Omental fat pad (tissue), 4 donors: ENCODE measurements at places on chromosomes 4 and X.

DNA sequence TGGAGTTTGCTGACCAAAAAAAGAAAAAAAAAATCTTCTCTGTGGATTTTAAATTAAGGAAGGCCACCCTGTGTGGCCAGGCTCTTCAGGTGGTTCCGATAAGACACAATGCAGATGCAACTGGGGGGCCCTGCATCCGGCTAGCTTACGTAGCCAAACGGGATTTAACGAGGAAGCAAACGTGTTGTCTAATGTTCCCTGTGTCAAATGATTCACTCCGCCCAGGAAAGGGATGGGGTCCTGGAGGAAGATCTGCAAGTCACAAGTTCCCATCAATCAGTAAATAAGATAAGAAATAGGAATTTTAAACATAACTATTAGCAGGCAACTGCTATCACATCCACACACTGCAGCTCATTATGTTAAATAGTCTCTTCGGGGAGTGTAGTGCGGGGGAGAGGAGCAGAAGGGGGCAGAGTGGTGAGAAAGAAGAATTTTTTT is 216.4 kb upstream of the GYPA start:
- DNase-seq, result no peak

GRCh38 chr4:122898370-122899150 is 23.8 kb downstream of the NUDT6 start:
- no peak for DNase-seq

DNA sequence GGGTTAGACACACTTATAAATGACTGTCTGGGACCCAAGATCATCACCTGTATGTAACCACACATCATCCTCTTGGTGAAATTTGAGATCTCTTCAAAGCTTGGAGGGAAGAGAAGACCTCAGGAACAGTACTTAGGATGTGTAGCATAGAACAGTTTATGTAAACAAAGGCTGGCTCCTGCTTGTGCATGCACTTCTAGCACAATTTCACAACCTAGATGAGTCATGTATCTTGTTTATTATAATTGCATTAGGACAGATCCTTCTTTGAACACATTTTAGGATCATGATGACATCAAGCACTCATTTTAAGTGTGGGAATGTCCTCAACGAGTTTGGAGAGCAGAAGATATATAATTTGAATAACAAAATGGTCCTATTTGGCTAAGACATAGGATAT is 26.3 kb upstream of the ZMAT1 start:
- no peak for DNase-seq

DNA sequence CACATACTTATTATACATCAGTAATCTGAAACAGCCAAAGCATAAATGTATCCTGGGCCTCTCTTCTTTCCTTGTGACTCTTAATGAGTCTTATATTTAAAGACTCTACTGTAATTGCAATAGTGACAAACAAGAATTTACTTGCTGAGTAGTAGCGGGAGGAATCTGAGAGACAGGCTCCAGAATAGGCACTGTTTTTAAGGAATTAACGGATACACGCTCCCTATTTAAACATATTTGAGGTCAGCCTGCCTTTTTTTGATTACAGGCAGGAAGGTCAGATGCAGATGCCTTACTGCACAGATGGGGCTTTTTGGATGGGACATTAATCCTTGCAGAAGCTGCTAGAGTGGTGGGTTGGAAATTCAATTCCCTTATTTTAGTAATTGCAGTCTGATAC is 196.3 kb upstream of the ANXA3 start:
- DNase-seq, result no peak

- no peak for DNase-seq
Observed at GRCh38 chr4:147808447-147808846, 76.6 kb downstream of the ARHGAP10 start.

GRCh38 chr4:8837181-8837841 is 34.3 kb downstream of the HMX1 start:
- DNase-seq, result no peak

DNA sequence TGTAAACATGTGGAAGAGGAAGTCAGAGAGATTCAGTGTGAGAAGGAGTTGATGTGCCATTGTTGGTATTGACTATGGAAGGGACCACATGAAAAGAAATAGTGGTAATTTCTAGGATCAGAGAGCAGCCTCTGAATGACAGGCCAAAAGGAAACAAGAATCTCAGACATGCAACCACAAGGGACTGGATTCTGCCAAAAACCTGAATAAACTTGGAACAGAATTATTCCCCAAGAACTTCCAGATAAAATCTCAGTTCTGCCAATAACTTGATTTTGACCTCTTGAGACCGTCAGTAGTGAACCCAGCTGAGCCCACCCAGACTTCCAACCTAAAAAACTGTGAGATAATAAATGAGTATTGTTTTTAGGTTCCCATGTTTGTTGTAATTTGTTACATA is 653.6 kb upstream of the NR3C2 start:
- DNase-seq, result no peak

DNA sequence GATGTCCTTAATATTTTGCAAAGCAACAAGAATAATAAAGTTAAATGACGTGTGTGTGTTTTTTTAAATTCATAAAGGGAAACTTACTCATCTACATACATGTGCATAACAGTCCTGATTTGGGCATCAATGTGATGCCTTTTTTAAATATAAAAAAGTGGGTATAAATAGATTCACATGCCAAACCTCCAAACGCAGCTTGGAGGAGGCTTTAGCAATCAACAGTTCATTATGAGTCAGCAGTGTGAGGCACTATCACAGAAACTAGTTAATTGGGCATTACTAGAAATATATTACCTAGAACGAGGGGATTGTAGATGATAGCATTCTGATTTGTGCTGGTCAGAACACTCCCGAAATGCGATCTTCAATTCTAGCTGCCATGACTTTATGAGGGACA is 115.1 kb downstream of the HS6ST2 start:
- no peak for DNase-seq

DNA sequence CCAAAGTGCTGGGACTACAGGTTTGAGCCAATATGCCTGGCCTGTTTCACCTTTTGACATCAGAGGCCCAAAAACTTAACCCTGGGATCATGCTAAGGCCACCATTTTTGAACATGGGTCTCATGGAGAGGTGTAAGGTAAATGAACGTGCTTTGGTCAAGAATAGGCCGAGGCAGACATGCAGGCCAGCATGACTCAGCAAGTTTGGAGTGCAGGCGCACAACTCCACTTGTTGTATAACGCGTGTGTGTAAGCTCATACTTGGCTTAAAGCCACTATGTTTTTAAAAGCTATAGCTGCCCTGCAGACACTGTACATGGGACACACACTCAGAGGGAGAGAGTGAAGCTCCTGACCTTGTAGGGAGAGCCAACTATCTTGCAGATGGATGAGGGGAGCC is 43.8 kb upstream of the HPSE start:
- no peak for DNase-seq

DNA sequence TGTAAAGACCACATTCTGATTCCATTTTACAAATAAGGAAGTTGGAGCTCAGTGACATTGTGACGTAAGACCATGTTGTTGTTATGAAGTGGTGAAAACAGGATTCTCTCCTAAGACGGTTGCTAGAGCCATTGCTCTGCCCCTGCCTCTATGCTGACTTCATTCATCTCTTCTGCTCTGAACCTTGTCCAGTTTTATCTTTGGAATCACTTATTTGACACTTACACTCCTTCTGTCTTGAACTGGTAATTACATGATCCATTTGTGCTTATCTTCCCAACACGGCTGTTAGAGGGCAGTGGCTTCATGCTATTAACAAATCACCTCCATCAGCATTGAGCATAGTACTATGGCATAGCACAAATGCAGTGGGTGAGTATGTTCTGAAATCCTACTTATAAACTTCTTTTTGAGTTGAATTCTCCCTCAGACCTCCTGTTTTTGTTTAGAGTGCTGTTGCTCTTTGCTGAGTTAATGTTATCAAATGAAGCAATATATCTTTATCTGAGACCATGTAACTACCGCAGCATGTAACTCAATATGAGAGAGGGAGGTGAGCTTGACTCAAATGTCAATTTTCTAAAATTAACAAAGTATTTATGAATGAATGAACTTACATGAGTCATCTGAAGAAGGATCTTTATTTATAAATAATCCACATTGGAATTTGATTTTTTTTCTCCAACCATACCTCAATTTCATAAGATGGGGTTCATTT is 177.8 kb downstream of the RASL11B start:
- DNase-seq, result no peak

DNA sequence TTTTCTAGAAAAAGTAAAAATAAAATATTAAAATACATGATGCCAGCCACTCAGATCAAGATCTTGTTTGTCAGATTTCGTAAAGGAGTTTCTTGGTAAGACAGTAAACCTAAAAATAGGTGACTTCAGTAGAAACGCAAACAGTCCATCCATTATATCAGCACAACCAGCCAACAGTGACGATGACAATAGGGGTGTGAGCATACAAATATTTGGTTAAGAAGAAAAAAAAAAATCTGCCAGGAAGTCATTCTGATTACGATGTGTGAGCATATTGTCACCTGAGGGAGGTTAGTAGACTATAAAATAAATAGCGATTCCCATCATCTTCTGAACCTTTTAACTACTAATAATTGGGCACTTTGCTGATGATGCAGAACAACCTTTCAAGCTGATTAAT is 37.6 kb downstream of the SLC7A11 start:
- no peak for DNase-seq

- no peak for DNase-seq
Observed at GRCh38 chr4:103100691-103101090, 1.1 kb upstream of the BDH2 start.

DNA sequence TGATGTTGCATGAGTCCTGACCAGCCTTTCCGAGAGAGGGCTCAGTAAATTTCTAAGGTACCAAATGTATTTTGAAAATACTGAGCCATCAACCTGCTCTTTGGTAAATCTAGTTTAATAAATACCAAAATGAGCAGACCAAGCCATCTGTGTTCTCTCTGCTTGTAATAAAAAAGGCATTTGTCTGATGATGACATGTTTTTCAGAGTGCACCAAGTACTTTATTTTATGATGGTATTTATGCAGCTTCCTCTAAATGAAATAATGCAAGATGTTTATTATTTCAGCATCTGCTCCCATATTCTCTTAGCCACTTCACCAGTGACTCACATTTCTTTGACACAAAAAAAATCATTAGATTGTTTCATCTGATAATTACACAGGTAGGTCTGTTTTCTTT is 700.5 kb downstream of the TRIML1 start:
- DNase-seq, result no peak

DNA sequence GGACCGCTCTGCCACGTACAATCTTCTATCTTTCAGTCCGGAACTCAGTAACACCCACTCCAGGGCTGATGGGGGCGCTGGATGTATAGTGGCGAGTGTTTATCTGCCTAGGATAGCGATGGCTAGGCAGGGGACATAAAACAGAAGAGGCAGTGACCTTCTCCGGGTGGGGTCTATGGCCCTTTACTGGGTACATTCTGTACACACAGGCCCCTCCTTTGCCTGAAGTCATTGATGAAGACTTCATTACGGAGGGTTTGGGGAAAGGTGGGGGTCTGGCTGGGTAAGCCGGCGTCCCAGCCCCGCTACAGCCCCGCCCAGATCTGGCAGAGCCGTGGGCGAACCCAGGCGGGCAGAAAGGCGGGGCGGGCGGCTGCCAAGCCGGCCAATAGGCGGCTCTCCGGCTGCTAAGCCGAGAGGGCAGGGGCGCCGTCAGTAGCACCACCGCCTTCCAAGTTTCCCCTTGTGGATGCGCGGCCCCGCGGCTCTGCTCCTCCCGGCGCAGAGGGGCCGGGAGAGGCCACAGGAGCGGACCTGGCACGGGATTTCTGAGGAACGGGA is at the start of gene CHST7:
Gene CHST7 (plus strand): TSS at position 435 of the 561 bp plus-strand sequence. CDS start 167 bp downstream, outside the sequence.
- no peak for DNase-seq

GRCh38 chr4:102338405-102338804 is 6.9 kb downstream of the SLC39A8 start:
- DNase-seq, result no peak

DNA sequence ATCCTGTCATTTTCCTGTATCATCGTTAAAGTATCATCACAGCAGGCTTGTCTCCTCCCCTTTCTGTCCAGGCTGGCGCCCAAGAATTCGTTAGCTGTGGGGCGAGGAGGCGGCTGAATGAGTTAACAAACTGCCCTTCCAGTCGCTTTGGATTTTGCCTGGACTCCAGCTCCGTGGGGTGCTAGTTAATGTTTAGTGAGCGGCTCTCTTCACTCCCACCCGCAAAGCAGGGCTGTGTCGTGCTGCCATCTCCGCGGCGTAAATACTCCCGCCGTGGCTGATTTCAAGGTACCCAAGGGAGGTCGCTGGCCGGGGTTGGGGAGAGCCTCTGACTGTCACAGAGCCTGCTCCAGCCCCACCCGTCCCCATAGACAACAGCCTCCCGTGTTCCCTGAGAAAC is 44.9 kb upstream of the SPRY1 start:
- no peak for DNase-seq

DNA sequence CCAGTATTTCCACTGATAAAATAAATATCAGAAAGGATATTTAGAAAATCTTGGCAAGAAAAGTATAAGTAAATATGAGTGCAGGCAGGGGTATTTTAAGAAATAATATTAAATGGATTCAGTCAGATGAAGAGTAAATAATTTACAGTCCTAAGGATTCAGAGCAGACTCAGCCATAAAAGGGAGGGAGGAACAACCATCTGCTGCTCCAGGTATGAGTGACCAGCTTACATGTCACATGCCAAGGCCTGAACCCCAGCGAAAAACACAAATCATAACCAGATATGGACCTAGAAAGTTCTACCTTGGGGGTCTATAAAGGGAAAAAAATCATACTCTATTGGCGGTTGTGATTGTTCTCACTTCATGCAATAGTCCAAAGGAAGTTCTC is 166.8 kb downstream of the COL4A6 start:
- DNase-seq, result no peak

GRCh38 chr4:105139646-105140045 is 7.0 kb upstream of the TET2 start:
- no peak for DNase-seq

DNA sequence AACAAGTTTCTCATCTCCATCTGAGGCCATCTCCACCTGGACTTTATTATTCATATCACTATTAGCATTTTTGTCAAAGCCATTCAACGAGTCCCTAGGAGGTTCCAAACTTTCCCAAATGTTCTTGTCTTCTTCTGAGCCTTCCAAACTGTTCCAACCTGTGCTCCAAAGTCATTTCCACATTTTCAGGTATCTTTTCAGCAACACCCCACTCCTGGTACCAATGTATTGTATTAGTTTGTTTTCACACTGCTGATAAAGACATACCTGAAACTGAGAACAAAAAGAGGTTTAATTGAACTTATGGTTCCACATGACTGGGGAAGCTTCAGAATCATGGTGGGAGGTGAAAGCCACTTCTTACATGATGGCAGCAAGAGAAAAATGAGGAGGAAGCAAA is 385.4 kb upstream of the GATB start:
- DNase-seq, result no peak

GRCh38 chr4:133156096-133156495 is 7.0 kb downstream of the PCDH10 start:
- no peak for DNase-seq

- DNase-seq, result no peak
Observed at GRCh38 chr4:141575884-141576283, 60.5 kb upstream of the IL15 start.

DNA sequence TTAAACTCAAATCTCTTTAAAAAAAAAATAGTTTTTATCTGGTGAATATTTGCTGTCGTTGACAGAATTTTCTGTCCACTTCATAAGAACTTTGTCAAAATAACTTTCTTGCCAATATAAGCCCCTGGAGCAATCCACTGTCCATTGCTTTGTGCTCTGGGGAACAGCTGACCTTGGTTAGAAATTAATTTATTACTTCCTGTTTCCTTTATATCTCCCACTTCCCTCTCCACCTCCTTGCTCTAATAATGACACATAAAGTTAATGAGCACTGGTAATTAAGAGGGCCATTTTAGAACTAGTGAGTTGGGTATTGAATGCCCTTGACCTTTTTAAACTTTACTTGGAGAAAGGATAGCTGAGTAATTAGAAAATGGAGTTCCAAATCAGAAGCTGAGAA is 151.3 kb upstream of the LEF1 start:
- DNase-seq, result no peak
